Natural killer cell (primary cell): ENCODE measurements at places on chromosomes 4 and X. TPM values are rescaled to one million over a fixed set of nuclear protein-coding genes. Genes with fewer than 3 reads are reported as not detected.

- H3K36me3 ChIP-seq, result no peaks in the 10 kb centered on the region
- no peaks in the 10 kb centered on the region for H3K27me3 ChIP-seq
- H3K4me1 ChIP-seq, result no peaks in the 10 kb centered on the region
- DNase-seq, result no peak
- H3K4me3 ChIP-seq, result no peak overlapping the region
Measured at GRCh38 chrX:73916489-73916888, 353.5 kb downstream of the CHIC1 start.

SLC49A3 gene
- total RNA-seq, result 14.9 TPM

DNA sequence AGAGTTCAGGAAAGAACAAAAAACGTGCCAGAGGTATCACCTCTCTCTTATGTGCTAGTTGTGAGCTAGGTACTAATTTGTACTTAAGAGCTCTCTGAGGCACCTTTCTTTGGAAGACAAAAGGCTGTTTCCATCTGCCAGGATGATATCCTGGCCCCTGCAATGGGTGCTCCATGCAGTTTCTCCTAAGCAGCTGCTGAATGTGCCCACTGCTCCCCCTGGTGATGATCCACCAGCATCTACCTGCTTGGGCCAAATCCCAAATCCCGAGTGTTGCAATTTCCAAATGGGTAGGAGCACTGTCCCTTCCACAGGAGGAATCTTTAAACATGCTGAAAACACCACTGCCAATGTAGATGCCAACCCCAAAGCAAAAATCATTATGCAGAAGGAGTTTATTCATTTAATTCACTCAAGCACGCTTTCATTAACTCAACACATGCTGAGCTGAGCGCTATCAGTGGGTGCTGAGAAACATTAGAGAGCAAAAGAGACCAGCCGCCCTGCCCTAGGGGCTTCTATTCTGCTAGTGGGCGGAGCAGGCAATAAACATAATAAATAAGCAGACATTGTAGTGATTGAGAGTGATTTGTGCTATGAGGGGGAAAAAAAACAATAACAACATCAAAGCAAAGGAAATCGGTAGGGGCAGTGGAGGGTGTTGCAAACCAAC, 69.6 kb upstream of the C4orf50 start:
- no peak for DNase-seq
- no peak overlapping the region for H3K4me3 ChIP-seq
- no peaks in the 10 kb centered on the region for H3K27me3 ChIP-seq
- no peaks in the 10 kb centered on the region for H3K36me3 ChIP-seq
- H3K27ac ChIP-seq, result no peak overlapping the region

- H3K4me3 ChIP-seq, result no peak overlapping the region
- no peak overlapping the region for H3K27ac ChIP-seq
- H3K27me3 ChIP-seq, result no peaks in the 10 kb centered on the region
- H3K36me3 ChIP-seq, result no peaks in the 10 kb centered on the region
- peaks cover 7% of the 10 kb centered on the region for H3K4me1 ChIP-seq
- no peak for DNase-seq
Measured at GRCh38 chr4:77843628-77844027, 19.0 kb upstream of the MRPL1 start.

SULT1E1 gene
- not detected for total RNA-seq
